CD4-positive, alpha-beta T cell treated with Interleukin-4 for 1 hour (primary cell): ENCODE measurements at places on chromosomes 16 and 17.

- DNase-seq = no peak
Measured at GRCh38 chr17:65626451-65626850, 65.0 kb upstream of the AXIN2 start.

DNA sequence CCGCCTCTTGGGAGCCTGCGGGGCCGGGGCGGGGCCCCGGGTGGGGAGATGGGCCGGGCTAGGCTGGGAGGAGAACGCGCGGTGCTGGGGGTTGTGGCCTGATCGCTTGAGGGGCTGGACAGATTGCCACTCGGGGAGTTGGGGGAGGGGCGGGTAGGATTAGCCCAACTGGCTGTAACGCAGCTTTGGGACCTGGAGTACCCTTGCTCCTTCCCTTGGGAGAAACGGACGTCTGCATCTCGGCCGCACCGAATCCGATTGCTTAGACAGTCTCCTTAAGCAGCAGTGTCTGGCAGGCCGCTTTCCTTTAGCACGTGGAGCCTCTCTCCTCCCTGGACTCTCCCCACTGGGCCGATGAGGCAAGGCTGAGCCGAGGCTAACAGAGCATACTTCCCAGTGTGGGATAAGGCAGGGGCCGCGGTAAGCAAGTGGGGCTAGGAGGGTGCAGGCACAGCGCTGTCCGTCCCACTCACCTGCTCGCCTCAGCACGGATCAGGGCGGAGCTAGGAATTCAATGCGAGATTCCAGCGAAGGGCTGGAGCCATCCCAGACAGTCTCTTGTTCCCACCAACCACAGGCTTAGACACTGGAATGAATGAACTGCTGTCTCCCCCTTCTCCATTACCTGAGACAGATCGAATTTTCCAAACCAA, 540 bp upstream of the ACLY start:
- DNase-seq = no peak

GRCh38 chr16:10616756-10617640, 36.6 kb upstream of the EMP2 start:
- DNase-seq = no peak

DNA sequence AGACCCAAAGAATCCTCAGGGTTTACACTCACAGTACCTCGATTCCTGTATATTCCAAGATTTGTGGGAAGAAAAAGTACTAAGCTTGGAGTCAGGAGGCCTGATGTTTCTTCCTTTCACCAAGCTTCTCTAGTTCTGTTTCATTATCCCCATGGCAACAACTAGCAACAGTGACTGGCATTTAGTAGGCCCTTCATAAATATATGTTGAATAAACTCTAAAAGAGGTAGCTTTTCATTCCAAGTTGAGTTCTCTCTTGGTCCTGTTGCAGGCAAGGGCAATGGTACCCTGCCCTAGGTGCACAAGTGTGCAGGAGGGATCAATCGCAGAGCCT, 527 bp upstream of the UBE2Z start:
- no peak for DNase-seq

DNA sequence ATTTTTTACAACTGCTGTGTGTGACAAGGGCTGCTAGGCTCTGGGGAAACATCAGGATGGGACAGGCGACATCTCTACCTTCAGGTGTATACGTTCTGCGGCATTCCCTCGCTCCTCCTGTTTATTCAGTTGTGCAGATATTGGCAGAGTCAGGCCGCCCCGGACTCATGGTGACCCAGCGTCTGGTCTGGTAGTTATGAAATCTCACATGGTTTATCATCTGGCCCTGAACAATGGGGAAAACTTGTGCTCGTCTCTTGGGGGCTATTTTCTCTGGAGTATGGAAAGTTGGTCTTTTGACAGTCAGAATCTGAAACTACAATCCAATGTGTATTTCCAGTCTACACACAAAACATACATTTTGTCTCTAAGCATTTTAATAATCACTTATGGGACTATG, 3.3 kb downstream of the MARCHF10 start:
- DNase-seq = no peak
